ENCODE measurements at places on chromosomes 5 and 9.
A peak's percentile ranks its signal among the peaks of the same experiment; 100 is the strongest.

- DNase-seq, result no peak
Observed at GRCh38 chr9:115063058-115063845, 54.7 kb downstream of the TNC start.

DNA sequence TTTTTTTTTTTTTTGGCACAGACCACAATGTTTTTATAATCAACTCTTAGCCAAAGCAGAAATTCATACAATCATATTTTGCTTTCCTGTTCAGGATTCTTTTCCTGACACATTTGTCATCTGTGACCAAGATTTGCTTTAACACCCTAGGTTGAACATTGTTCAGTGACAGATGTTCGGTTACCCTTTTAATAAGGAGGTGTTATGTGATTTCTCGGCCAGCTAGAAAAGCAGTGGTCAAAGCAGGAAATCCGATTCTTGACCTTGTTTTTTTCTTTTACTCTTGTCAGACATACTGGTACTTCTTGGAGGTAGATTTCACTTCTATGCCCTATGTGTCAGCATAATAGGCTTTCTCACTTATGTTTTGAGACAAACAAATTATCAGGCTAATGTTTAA, 335.3 kb upstream of the ACTBL2 start:
- DNase-seq, result no peak

- DNase-seq, result no peak
Observed at GRCh38 chr5:131974016-131974415, 28.6 kb upstream of the MEIKIN start.

DNA sequence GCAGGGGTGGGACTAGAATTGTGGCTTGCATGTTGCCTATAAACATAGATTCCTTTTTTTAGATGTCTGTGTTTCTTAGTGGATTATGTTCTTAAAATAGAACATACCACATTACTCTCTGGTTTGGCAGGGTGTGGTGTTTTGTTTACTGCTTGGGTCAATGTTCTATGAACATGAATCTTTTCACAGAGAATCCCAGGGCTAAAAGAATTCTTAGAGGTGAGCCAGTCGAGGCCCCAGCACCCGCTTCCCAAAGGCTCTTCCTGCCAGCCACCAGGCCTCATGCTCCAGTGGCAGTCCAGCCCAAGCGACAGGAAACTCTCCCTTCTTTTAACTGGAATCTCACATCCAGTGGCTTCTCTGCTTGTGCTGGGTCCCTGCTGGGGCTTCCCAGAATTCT, 126.6 kb downstream of the C9orf152 start:
- DNase-seq, result no peak

- no peak for DNase-seq
Observed at GRCh38 chr5:2519153-2519552, 232.3 kb downstream of the IRX2 start.

- no peak for DNase-seq
Observed at GRCh38 chr5:84014966-84015365, 294.3 kb upstream of the HAPLN1 start.

DNA sequence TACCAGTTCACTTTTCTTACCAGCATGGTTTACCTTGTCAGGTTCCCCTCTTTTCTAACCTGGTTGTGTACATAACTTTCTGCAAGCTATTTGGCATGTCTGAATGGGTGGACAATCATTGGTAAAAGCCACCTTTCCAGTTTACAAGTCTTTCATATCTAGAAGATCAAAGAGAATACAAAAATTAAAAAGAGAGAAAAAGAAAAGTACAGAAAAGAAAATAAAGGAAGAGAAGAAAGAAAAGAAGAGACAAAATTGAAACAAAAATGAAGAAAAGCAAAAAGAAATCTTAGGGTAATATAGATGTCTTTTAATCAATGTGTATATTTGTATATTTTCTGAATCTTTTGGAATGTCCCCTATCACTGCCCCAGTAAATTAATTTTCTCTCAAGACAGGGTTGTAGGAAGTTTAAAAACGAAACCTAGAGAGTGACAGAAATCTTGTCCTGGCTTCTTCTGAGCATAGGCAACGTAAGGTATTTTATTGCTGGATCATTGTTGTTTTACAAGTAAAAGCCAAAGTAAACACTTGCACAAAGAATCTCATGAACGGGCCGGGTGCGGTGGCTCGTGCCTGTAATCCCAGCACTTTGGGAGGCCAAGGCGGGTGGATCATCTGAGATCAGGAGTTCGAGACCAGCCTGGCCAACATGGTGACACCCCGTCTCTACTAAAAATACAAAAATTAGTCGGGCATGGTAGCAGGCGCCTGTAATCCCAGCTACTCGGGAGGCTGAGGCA, 98.7 kb upstream of the IFNE start:
- DNase-seq, result no peak

DNA sequence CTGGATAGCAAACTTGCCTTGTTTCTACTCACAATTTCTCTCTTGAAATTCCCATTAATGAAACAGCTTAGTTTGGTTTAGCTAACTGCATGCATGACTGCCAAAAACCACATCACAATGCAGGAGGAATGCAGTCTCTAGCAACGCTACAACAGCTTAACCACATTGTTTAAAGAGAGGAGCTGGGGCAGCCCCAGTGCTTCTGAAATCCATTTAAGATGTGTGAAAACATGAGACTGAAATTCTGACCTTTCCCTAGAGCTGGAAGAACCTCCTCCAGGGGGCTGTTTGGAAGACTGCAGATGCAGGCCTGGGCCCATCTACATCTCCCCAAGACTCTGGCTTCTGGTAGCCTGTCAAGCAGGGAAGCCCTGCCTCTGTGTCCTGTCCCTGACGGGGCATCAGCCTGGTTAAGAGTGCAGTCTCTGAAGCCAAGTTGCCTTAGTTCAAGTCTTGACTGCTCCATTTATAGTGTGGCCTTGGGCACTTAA, 157.1 kb downstream of the ZNF462 start:
- no peak for DNase-seq

- DNase-seq, result no peak
Observed at GRCh38 chr9:116267021-116267420, 113.4 kb downstream of the PAPPA start.

GRCh38 chr9:108345826-108346225, 510.0 kb downstream of the ACTL7B start:
- no peak for DNase-seq

DNA sequence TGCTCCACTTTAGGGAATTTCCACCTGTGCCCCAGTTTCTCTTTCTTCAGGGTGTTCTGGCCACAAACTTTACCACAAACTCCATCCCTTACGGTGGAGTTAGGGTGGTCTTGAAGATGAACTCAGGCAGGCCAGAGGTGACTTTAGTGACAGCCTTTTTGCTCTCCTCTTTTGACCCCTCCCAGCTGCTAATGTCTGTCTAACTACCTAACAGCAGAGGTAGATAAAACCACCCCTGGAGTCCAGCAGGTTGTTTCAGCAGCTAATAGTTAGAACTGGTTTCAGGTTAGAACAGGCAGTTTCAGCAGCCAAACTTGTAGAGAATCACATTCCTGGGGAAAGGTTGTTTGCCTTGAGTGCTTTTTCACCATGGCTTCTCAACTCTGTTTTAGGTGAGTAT, 971.3 kb upstream of the CDH18 start:
- no peak for DNase-seq

DNA sequence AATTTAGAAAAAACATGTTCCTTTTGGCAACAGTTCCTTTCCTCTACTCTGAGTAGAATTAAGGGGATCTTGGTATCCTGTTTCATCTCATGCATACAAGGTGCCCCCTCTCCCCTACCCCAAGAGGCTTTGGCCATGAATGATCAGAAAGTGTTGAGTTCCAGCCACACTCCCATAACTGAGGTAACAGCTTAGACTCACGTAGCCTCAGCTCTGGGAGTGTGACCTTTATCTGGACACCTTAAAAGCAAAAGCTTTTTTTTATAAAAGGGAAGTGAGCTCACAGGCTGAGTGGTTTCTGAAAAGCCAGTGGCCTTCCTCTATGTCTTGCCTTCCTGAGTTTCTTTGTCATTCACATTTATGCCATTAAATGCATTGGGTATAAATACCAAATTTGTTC, 900 bp upstream of the HAVCR2 start:
- DNase-seq, result peak; percentile 67

DNA sequence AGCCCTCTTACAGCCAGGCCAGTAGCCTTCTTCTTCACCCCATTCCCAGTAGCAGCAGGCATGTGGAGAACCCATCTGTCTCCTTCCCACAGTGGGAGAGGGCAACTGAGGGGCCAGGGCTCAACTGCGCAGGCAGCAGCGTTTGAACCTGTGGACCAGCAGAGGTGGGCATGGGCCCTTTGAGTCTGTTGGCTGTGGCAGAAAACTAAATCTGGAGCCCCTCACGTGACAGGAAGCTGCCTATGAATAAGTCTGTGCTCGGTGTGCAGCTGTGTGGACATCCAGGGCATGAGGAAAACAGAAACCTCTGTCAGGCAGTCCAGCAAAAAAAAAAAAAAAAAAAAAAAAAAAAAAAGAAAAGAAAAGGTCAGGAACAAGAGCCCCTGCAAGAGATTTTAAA, 189.2 kb upstream of the NR3C1 start:
- DNase-seq, result no peak

DNA sequence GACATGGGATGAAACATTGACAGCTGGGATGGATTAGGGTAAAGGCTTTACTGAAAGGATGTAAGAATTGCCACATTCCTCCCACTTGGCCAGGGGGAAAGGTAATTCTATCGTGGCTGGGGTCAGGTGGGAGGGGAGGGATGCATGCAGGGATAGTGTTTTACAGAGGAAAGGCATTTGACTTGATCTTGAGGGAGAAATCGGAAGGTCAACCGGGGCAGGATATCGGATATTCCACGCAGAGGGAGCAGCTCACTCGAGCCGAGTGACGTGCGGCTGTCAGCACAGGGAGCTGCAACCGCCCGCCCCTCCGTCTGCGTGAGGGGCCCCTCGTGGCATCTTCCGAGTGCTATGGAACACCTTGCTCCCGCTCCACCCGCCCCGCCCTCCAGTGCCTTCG, 63.4 kb upstream of the ADAMTS2 start:
- no peak for DNase-seq

DNA sequence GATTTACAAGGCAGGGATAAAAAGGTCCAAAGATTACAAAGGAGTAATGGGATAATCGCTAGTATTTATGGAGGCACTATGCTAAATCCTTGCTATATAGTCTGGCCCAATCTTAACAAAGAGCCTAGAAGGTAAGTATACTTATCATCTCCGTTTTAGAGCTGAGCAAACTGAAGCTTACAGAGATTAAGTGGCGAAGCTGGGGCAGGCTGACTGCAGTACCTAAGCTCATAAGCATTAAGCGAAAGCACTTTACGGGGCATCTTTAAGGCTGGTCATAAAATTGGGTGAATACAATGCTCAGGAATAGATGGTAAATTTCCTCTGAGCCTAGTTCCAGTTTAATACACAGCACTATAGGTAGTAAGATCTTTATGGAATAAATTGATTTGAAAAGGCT, 30.0 kb upstream of the ZNF366 start:
- DNase-seq, result no peak

DNA sequence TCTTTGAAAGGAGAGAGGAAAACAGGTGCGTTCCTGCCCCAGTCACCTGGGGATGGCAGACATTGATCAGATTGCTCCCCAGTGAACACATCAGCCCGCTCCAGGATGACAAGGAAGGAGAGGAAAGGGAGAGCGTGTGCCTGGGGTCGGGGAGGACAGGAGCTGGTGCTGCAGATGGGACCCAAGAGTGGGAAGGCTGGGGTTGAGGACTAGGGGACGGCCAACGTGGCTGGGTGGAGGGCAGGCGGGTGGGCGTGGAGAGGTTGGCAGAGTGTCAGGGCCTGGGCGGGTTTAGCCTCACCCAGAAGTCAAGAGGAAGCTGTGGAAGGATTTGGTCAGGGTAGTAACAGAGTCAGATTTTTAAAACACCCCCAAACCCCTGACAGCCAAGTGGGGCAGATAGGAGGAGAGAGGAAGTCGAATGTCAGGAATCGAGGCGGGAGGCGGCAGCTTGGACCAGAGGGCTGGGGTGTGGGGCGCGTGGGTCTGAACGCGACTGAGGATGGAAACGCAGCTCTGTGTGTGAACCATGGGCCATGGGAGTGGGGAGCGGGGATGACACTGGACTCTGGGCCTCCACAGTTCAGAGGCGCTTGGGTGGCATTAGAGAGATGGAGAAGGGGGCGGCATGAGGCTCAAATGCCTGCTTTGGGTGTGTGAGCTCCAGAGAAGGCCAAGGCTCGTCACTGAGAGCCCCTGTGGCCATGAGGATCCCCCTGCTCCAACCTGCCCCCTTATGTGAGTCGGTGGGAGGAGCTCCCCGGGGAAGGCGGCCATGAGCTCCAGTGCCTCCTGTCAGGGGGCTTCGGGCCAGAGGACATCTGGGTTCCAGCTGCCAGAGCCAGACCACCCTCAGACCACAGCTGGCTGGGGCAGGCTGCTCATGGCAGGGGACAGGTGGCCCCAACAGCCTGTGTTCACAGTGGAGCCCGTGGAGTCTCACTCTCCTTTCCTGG, 24.6 kb downstream of the LAMC3 start:
- no peak for DNase-seq

DNA sequence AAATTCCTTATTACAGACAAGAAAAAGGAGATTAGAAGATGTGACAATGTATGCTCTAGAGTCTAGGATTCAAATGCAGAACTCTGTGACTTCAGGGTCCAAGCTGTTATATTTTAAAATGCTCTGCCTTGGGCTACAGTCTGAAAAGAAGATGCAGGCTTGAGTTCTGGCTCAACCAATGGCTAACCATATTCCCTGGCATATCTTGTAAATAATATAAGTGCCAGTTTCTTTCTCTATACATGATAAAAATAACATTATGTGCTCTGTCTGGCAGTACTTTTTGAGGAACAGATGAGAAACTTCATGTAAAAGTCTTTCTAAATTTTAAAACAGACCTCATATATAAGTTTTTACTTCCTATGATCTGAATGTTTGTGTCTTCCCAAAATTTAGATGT, 926.5 kb upstream of the CDH6 start:
- DNase-seq, result no peak

GRCh38 chr5:137641148-137641547, 94.7 kb downstream of the KLHL3 start:
- no peak for DNase-seq

- no peak for DNase-seq
Observed at GRCh38 chr5:90117005-90117404, 292.6 kb downstream of the CETN3 start.

DNA sequence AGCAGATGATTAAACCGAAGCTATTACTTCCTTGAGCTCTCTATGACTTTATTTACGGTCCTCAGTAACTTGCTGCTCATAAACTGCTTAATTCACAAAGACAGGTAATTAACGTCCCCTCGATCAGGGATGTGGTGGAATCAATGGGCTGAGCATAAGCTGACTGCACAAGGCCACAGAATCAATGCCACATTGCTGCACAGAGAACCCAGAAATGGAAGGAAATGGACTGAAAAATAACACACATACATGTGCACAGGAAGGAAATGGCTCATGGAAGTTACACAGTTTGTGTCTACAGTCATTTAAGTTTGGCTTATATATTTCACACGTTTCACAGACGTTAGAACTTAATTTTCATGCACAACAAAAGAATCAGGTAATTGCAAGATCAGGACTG, 118.3 kb upstream of the KLF9 start:
- no peak for DNase-seq
